IPS DF 19.7 (cell line): ENCODE measurements at places on chromosomes 4 and X.

DNA sequence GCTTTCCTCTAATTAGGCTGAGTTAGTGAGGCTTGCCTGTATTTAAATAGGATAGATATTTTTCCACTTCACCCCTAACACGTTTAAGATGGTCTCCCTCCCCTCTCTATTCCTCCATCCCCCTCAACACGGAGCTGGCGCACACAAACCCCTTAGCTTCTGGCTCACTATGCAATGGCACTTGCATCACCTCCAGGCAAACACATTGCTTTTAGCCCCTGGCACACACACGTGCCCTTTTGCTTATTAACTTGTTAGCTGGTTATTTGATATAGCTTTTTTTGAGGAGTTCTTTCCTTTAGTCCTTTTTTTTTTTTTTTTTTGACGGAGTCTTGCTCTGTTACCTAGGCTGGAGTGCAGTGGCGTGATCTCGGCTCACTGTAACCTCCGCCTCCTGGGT is 94.3 kb downstream of the HDAC8 start:
- no peak for DNase-seq

GRCh38 chr4:12573716-12574115 is 910.4 kb downstream of the RAB28 start:
- DNase-seq, result no peak

DNA sequence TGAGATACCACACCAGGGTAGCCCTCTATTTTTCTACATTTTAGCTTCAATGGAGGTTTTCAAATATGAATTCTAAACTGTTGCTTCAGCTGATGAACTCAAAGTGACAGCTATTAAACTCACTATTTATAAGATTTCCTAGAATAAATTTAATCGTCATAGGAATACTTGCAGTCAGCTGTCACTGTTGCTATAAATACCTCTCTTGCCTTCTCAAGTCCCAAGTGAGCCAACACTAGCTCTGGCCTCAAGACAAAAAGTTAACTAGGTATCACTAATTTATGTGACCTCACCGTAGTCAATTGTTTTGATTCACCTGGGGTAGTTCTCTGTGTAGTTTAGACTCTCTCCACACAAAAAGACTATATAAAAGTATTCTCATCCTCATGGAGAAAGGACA is 34.3 kb upstream of the PROM1 start:
- no peak for DNase-seq

DNA sequence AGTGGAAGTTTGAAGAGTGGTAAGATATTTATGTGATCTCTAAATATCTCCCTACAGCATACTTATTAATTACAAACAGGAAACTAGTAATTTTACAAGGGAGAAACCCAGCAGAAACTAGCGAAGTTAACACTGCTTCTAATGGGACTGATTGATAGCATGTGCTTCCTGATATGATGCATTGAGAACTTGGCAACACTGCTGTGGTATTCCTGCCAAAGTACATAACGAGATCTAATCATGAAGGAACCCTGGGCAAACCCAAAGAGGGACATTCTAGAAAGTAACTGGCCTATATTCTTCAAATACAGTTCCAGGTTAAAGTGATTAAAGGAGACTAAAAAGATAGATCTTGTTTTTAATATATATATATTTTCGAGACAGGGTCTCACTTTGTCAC is 4.6 kb upstream of the GPR34 start:
- no peak for DNase-seq

GRCh38 chr4:162683659-162684370 is 482.9 kb downstream of the NAF1 start:
- DNase-seq, result no peak

DNA sequence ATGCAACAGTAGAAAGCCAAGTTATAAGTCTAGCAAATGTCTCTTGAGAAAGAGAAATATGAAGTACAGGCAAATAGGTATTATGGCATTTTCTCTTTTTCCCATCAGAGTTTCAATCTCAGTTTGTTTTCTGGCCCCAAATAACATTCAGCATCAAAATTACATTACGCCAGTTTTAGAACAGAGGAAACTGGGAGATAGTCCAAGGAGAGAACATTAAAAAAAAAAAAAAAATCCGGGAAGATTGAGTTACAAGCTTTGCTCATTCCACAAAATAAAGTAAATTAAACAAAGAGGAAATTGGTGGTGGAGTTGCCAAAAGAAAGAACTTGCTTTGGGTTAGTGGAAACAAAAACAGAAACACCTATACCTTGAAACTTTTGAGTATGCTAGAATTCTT is 50.4 kb upstream of the IL13RA2 start:
- no peak for DNase-seq

- DNase-seq, result no peak
These were observed 14.6 kb downstream of the LDB2 start for GRCh38 chr4:16883806-16884205.

DNA sequence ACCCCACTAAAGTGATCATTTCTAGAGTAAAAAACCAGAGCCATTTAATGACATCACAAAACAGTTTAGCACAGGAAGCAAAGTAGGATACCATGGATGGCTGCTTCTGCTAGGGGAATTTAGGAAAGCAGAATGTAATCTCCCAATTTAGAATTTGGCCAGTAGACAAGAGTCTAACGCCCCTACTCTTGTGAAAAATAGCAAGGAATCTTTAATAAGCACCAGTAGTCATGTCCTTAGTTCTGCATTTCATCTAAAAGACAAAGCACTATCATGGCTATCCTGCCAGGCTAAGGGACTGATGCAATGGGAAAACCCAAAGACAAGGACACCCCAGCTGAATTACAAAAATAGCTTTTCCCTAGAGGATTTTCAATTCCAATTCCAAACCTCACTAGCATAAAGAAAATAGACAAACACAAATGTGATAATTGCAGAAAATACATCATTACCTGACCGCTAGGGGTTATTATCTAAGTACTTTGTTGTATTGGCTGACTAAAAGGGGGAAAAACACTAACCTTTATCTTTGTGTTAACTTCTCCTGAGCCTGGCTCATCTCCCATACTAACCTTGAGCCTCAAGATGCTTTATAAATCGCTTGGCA is 2.6 kb upstream of the AMMECR1 start:
- DNase-seq, result no peak

DNA sequence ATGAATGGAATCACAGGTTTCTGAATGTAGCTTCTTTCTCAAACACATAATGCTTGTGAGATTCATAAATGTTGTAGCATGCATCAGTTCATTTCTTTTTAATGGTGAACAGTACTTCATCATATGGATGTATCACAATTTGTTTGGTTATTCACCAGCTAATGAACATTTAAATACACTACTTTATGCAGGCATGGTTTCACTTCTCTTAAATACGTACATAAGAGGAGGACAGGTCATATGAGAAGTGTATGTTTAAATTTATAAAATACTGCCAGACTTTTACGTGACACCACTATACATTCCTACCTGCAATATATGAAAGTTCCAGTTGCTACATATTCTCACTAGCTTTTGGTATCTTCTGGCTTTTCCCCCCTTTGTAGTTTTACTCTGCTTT is 65.4 kb downstream of the ANKRD17 start:
- no peak for DNase-seq

GRCh38 chr4:52957220-52957686 is 95.1 kb downstream of the RASL11B start:
- no peak for DNase-seq

DNA sequence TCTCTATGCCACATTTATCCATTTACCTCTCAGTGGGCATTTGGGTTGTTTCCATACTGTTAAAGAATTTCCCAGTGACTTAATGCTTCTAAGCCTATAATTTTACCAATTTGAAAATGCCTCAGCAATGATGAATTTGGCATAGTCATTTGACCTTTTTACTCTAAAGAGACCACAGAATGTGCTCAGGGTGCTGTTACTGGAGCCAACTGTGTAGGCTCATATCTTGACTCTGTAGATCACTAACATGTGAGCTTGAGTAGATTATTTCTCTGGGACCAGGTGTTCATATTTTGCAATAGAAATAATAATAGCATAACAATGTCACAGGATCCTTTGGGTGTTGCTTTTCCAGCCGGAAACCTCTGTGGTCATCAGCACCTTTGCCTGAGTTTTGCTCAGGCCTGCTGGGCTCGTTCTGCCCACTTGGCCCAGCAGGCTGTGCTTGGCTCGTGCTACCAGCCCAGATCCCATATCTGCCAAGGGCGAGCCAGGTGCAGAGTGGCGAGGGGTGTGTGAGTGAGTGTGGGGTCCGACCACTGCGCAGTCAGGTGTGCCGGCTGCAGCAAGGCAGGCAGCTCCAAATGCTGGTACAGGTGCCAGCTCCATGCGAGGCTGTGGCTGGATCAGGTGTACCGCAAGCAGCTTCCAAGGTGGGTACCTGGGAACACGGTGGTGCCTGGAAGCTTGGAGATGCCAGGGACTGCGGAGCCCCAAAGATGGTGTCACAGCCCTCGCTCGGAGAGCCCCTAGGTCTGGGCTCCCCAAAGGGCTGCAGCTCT is 70.6 kb upstream of the ANK2 start:
- DNase-seq, result no peak

GRCh38 chrX:67725471-67725870 is 181.7 kb downstream of the AR start:
- DNase-seq, result no peak

DNA sequence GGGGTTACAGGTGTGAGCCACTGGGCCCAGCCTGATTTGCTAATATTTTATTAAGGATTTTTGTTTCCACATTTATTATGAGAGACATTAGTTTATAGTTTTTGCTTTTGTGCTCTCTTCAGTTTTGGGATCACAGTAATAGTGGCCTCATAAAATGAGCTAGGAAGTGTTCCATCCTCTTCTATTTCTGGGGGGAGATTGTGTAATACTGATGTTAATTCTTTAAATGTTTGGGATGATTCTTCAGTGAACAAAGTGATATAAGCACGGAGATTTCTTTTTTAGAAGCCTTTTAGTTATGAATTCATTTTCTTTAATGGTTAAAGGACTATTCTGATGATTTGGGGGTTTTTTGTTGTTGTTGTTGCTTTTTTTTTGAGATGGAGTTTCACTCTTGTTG is 41.3 kb downstream of the RBMX start:
- DNase-seq, result no peak

- no peak for DNase-seq
These were observed 237.8 kb upstream of the JADE1 start for GRCh38 chr4:128571747-128572146.

- no peak for DNase-seq
These were observed 47.9 kb downstream of the SOWAHB start for GRCh38 chr4:76850010-76850441.

DNA sequence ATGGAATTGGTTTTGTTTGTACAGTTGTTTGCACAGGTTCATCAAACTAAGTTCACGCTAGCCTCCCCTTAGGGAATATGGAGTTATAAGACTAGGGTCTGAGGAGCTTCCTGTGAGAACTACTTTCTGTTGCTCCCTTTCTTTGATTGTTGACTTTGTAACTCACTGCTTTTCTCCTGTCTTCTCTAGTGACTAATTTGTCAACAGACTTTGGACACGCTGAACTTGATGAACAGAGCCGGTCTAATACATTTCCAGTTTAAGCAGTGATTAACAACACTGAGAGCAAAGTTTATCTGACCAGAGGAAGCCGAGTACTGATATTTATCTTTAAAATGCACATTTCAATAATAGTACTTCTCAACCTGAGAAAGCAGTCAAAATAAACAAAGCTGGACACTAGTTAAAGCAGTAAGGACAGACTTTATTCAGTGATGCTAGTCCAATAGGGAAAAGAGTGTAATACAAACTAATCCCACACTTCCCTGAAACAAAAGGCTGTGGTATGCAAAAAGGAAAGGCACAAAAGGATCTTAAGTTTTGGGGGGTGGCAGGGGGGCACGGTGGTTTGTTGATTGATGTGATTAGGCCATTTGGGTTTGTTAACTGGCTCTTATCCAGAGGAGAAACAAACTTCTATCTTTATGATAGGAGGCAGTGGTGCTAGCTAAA is 2.7 kb upstream of the NUDT9 start:
- no peak for DNase-seq

GRCh38 chr4:11904846-11905739 is 476.4 kb upstream of the HS3ST1 start:
- DNase-seq, result no peak

GRCh38 chr4:8517946-8518345 is 62.2 kb upstream of the GPR78 start:
- no peak for DNase-seq

DNA sequence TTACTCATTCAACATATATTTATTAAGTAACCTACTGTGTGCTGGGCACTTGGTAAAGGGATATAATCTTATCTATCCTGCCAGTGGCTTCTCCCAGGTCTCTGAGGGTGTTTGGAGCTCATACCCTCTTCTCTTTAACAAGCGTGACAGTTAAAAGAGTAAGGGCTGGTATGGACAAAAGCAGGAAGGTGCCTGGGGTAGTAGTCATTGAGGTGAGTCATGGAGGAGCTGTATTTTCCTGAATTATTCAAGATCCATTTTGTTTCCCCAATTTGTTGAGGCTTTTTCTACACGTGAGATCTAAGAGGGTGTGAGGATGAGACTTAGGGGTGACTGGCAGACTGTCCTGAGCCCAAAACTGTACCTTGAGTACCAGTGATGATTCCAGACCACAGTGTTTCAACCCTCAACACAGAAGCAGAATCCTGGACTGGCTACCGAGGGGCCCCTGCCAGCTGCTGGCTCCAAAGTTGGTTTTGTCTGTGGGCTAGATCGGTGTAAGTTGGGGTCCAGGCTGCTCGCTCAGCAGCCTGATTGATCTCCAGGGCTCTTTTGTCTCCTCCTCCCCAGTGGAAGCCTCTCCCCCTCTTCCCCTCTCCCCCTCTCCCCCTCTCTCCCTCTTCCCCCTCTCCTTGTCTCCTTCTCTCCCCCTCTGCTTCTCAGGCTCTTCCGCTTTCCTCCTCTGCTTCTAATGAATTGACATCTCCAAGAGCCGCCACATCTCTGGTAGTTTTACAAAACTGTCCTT is at the start of gene DRP2:
Gene DRP2, plus strand, starts transcription at position 671 of the 748 bp plus-strand sequence. CDS start 11,862 bp downstream, outside the sequence.
- no peak for DNase-seq

DNA sequence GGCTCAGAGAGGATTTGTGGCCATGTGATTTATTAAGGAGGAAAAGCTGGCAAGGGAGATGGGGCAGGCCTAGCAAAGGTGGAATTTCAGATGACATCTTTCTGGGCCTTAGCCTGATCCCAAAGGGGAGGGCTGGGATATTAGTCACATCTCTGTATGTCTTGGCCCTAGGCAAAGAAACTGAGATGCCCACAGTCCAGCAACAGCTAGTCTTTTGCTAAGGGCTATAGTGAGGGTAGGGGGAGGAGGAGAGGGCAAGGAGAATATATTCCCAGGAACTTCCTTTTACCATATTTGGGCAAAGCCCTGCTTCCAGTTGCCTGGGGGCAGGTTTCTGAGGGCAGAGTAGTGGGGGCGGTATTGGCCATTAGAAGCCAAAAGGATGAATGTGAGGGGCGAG is 209.8 kb upstream of the NR3C2 start:
- peak; percentile 2 for DNase-seq

GRCh38 chrX:4239650-4240540 is 526.4 kb upstream of the PRKX start:
- no peak for DNase-seq

GRCh38 chrX:2967998-2968909 is 38.1 kb upstream of the ARSH start:
- no peak for DNase-seq

GRCh38 chr4:162586266-162586665 is 422.5 kb upstream of the FSTL5 start:
- DNase-seq, result no peak

GRCh38 chrX:10570601-10571000 is 49.8 kb downstream of the MID1 start:
- no peak for DNase-seq

- DNase-seq, result no peak
These were observed 1.7 kb downstream of the MAGEC3 start for GRCh38 chrX:141839856-141840255.
